ENCODE measurements at places on chromosomes 5 and 9.

- DNase-seq: no peak
Measured at GRCh38 chr5:113806250-113806649, 292.8 kb downstream of the YTHDC2 start.

GRCh38 chr5:34673463-34674125, 17.5 kb downstream of the RAI14 start:
- no peak for DNase-seq

DNA sequence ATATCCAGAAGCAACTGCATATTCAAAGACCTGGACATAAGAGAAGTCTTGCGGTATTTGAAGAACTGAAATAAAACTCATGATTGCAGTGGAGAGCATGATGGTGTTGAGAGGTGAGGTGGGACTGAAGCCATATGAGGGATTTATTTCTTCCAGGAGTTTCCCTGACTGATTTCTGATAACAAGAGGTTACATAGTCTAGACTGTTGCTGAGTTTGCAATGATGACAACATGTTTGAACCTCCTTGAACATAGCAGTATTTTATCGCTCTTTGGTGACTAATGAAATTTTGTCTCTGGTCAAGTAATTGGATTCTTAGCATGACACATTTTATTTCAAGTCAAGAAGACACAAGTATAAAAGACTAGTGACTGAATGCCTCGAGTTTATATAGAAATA, 61.8 kb downstream of the ACTBL2 start:
- DNase-seq: no peak

- no peak for DNase-seq
Measured at GRCh38 chr9:87853302-87853701, 29.4 kb upstream of the SPATA31E1 start.

- no peak for DNase-seq
Measured at GRCh38 chr5:1062761-1063568, 48.9 kb downstream of the SLC12A7 start.

DNA sequence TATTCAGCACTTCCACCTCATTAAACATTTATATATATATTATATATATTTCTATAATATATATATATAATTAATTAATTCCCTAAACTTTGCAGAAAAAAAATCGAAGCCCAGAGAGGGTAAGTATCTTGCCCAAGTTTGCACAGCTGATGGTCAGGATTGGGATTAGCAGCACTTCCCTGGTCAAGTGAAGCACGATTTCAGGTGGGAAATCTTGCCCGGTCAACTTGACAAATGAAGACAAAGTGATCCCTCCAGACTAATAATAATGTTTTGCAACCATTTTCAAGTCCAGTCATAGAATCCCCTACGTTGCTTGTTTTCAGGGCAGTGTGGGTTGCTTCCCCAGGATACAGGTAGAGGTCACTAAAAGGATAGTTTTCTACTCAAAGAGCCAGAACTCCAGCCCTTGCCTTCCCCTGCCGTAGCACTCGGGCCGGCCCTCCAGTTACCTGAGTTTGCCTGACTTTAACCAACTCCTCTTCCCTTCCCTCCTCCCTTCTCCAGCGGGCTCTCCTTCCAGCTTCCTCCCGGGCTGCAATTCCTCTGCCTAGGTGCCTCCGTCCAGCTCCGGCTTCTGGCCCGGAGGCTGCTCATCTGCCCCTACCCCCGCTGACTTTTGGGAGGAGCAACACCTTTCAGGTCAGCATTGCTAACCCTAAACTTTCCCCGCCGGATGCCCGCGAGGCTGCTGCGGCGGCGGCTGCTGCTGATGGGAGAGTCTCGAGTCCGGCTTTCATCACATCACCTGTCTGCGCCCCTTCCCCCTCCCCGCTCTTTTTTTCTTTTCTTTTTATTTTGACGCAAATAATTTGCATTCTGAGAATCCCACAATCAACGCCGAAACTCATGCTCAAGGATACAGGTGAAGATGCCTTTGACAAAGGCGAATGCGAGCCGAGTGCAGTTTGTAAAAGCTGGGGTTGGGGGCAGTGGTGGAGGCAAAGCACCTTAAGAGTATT, 930 bp downstream of the PRLR start:
- no peak for DNase-seq

DNA sequence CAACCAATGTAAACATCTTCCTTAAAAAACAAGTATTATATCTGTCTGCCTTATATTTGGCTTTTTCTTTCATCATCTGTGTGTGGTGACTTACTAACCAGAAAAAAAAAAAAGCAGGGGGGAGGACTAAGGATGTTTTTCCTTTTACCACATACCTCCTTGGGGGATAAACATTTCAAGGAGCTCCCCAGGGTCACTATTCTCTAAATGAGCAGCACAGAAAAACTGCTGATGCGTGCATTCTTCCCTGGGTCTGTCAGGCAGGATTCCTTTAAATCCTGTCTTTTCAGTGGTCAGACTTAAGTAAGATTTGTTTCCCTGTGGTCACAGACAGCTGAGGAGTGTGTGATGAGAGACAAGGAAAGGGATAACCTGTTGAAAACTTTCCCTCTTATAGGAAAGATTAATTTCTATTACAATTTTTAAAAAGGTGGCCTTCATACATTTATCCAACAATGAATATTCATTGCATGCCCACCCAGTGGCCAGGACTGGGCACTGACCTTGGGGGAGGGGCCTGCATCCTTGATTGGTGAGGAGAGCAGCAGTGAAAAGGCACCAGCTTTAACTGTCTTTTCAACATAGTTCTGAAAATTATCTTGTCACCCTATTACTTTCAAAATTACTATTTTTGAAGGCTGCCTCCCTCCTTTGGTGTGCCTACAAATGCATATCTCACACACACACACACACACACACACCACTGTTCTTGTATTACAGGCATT, 123.1 kb downstream of the TLE4 start:
- DNase-seq: no peak

DNA sequence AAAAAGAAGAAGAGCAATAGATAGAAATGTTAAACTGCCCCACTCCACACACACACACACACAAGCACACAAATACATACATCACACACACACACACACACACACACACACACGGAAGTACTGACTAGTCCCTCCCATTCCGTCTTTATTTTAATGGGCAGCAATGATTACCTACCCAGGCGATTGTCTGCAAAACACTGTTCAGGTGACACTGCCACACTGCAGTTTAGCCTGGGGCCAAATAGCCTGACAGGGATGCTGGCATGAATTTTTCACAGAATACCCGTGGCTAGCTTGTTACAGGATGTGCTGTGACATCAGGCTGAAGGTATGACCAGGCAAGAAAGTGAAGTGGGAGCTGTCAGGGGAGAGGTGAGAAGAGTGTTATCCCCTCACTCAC, 86.9 kb downstream of the FRMD3 start:
- no peak for DNase-seq

DNA sequence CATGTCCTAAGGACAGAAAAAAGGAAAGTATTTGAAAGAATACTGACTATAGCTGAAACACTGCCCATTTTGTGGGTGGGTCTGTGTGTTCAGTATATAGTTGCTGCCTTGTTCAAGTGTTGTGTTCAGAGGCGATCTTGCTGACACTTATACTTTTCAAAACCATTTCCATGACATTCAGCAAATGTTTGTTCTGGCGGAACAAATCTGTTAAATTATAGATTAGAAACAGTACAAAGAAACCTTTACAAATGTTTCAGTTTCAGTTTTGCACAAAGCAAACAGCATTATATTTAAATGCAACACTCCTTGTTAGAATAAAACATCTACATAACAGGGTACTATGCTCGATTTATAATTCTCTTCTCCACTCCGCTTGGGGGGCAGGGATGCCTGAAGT, 2276.3 kb downstream of the MAT2B start:
- no peak for DNase-seq

- DNase-seq: no peak
Measured at GRCh38 chr9:91197232-91198181, 164.2 kb downstream of the AUH start.
